Right lung (tissue), 10 donors: ENCODE measurements at places on chromosomes 13 and 19. TPM values are rescaled to one million over a fixed set of nuclear protein-coding genes. Genes with fewer than 3 reads are reported as not detected.

DNA sequence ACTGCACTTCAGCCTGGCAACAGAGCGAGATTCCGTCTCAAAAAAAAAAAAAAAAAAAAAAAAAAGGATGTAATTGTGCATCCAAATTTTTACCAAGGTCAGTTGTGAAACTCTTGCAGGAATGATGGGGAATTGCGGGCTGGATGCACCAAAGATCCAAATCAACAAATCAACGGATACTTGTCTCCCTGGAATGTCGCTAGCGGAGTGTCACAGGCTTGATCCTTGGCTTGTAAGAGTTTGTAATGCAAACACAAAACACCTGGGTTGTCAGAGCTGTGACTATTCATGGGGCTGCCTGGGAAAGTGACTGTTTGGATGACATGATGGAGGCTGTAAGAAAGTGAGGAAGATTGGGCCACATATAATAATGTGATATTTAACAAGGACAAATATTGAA lies 4.2 kb downstream of the KANK3 start:
- no peak for DNase-seq

GRCh38 chr13:73825143-73825542 lies 309.1 kb downstream of the KLF12 start:
- DNase-seq: no peak

DNA sequence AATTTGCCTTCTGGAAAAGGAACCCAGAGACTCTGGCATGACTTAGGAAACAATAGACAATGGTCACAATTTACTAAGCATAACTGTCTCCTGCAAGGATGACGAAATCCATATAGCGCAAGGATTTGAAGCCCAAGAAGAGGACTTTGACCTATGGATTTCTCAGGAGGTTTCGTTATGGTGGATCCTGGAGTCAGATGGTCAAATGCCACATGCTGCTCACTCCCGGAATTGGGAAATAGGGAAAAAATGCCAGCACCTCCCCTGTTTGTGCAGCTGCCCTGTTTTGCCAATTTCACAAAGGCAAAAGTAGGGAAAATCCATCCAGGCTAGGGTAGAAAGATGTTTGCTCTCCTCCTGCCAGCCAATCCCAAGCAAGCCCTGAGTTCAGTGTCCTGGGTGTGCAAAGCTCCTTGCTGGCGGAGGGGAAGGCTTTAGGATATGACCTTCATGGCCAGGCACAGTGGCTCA lies 23.4 kb downstream of the RDH8 start:
- DNase-seq: no peak

DNA sequence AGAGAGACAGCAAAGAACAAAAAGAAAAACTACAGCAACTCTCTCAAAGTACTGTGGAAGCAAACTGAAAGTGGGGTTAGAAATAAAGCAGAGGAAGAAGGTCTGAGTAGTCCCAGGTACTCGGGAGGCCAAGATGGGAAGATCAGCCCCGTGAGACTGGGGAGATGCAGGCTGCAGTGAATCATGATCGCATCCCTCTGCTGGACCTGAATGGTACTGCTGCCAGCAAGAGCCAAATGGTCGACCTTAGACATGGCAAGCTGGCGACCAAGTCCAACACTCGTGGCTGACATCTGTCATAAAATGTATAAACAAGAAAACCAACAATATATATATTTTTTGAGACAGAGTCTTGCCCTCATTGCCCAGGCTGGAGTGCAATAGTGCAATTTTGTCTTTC lies 33.7 kb upstream of the ZNF724 start:
- DNase-seq: no peak

The CDX2 gene
- not detected for polyA plus RNA-seq

- no peak for DNase-seq
Measured at GRCh38 chr19:42075364-42075615, 676 bp upstream of the ZNF574 start.

GRCh38 chr13:92767468-92767867 lies 459.1 kb upstream of the GPC6 start:
- no peak for DNase-seq

- peak; percentile 81 for DNase-seq
Measured at GRCh38 chr19:49442771-49443365, 1.5 kb upstream of the SLC17A7 start.

The ZNF562 gene
- 26.3 TPM for polyA plus RNA-seq

DNA sequence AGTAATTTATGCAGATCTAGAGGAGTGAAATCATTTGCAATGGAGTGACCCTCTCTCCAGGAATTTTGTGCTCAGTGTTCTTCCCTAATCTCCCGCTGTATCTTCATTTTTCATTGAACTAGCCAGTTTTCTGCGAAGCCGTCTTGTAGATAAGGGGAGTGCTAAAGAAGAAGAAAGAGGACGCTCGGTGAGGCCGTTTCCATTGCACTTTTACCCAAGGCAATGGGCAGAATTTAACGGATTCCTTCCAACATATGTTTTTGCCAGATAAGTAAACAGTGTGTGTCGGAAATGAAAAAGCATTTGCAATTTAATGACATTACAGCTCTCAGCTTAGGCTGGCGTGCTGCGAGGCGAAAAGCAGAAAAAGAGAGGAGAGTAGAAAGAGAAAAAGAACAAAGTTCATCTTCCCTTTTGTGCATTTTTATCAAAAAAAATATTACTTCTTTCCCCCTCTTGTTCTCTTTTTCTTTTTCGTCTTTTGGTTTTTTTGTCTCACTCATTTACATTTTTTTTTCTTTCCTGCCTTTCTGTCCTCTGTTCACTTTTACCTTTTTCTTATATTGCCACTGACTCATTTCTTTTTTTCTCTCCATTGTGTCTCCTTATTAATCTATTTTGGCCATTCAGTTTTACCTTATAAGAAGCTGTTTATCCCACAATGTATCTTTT lies 49.9 kb downstream of the SOX21 start:
- DNase-seq: peak; percentile 10

- DNase-seq: no peak
Measured at GRCh38 chr13:112733112-112733511, 43.3 kb downstream of the ATP11A start.

The MEF2B gene
- 3.5 TPM for polyA plus RNA-seq

- no peak for DNase-seq
Measured at GRCh38 chr19:46727757-46728156, 10.8 kb upstream of the PRKD2 start.

- DNase-seq: peak; percentile 58
Measured at GRCh38 chr19:33273881-33274662, 28.3 kb downstream of the CEBPA start.

DNA sequence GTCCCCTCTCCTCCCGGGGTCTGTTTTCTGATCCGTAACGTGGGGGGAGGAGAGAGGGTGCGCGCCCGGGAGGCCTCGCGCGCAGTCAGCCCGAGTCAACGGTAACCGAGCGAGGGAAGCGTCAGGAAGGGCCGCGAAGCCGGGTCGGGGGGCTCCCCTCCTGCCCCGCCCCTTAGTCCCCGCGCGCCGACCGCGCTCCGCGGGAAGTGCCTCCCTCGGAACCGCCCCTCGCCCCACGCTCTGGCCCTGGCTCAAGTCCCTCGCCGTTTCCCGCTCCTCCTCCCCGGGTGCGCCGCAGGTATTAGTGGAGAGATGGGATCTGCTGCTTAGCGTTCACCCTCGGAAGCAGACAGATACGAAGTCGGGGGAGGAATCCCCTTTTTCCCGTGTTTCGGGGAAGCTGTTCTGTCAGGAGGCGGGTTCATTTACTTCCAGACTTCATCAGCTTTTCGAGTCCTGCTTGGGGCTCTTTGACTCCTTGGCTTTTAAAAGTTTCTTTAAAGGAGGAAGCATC lies 770 bp downstream of the HNRNPM start:
- DNase-seq: no peak

- no peak for DNase-seq
Measured at GRCh38 chr19:313169-313987, 22.2 kb upstream of the PLPP2 start.

The CEACAM4 gene
- polyA plus RNA-seq: 0.10 TPM

DNA sequence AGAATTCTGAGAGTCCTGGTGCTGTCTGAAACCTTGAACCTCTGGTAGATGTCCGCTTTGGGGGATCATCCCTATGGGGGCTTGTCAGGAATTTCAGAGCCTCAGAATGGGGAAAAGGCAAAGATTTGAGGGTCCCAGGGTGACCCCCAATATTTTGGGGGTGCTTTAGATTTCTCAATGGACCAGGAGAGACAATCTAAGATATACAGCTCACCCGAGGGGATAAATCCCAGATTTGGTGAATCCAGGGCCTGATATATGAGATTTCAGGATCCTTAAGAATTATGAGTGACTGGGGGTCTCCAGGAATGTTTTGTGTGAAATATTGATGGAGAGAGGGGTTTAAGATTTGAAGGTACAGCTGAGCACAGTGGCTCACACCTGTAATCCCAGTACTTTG lies 3.3 kb downstream of the CAPN12 start:
- DNase-seq: no peak

The CNN1 gene
- polyA plus RNA-seq: 9.8 TPM

The PTGIR gene
- polyA plus RNA-seq: 7.6 TPM

The LGI4 gene
- polyA plus RNA-seq: 3.0 TPM

GRCh38 chr19:48511800-48512503 lies at the start of gene LMTK3:
Gene LMTK3 (minus strand): TSS chr19:48511835. CDS start chr19:48511576, 259 bp downstream.
- DNase-seq: no peak

The MAST1 gene
- 1.8 TPM for polyA plus RNA-seq

- DNase-seq: no peak
Measured at GRCh38 chr19:38644719-38645118, 2.7 kb upstream of the ACTN4 start.

GRCh38 chr13:77896536-77896935 lies 22.1 kb downstream of the EDNRB start:
- DNase-seq: no peak

DNA sequence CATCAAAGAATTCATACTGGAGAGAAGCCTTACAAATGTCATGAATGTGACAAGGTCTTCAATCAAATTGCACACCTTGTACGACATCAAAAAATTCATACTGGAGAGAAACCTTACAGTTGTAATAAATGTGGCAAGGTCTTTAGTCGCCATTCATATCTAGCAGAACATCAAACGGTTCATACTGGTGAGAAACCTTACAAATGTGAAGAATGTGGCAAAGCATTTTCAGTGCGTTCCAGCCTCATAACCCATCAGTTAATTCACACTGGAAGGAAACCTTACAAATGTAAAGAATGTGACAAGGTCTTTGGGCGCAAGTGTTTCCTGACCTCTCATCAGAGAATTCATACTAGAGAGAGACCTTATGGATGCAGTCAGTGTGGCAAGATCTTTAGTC lies 13.2 kb upstream of the ZNF534 start:
- DNase-seq: no peak

The CBY2 gene
- polyA plus RNA-seq: not detected

DNA sequence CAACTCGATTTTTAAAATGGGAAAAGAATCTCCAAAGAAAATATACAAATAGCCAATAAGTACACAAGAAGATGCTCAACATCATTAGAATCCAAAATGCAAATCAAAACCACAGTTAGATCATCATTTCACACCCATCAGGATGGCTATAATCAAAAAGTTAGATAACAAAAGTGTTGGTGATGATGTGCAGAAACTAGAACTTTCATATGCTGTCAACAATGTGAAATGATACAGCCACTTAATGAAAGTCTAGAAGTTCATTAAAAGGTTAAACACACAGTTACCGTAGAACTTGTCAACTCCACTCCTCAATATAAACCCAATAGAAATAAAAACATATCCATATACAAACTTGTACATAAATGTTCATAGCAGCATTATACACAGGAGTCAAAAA lies 11.8 kb downstream of the ZC3H13 start:
- no peak for DNase-seq

The C5AR1 gene
- polyA plus RNA-seq: 3.1 TPM

The SHD gene
- polyA plus RNA-seq: 0.24 TPM

The ZNF682 gene
- 21.4 TPM for polyA plus RNA-seq

DNA sequence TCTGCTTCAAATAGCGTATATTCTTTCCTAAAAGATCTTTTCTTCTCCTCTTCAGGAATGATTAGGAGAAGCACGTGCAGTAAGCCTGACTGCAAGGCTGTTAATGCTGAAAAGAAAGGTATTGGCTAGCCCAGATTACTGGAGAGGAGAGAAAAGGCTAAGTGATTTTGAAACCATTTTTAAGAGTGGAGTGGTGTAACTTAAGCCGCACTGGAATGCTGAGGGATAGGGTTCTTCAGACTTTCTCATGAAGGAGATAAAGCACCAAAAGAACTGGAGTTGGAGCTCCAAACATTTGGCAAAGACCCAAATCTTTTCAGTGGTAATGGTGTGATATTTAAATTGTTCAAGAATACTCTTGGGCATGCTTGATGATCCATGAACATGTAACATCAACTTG lies 388.3 kb downstream of the COG6 start:
- DNase-seq: no peak

- DNase-seq: peak; percentile 96
Measured at GRCh38 chr19:12736995-12737834, at the start of gene GET3. Gene GET3 (plus strand): TSS chr19:12737497. CDS start chr19:12737506, 9 bp downstream.

GRCh38 chr13:60028021-60028420 lies 135.7 kb downstream of the DIAPH3 start:
- DNase-seq: no peak
